Stimulated activated CD8-positive, alpha-beta memory T cell treated with anti-CD3 and anti-CD28 coated beads, Interleukin-7, amount 100 ng/mL, for 1 hour (primary cell): ENCODE measurements at places on chromosomes 2 and 18.

DNA sequence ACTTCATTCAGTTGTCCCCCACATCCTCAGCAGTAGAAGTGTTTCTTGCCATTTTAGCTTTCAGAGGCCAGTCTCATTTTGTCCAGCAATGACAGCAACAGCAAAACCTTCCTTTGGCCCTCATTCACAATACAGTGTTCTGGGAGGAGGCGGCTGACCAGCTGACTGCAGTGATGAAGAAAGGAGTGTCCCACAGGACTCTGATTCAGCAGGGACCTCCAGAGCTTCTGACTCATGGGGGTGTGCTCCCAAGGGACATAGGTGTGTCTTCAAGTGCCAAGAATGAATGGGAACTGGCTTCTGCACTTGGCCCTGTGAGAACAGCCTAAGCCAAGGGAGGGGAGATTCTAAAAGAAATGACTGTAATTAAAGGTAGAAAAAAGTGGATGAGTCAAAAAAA, 147.0 kb upstream of the PELI1 start:
- DNase-seq, result no peak

- DNase-seq, result no peak
These were observed 188.7 kb upstream of the SATB2 start for GRCh38 chr2:199646439-199646838.

GRCh38 chr2:238965371-238966071, 117.6 kb downstream of the TWIST2 start:
- DNase-seq, result no peak

- DNase-seq, result no peak
These were observed 33.3 kb downstream of the IL1R2 start for GRCh38 chr2:102025016-102025501.

DNA sequence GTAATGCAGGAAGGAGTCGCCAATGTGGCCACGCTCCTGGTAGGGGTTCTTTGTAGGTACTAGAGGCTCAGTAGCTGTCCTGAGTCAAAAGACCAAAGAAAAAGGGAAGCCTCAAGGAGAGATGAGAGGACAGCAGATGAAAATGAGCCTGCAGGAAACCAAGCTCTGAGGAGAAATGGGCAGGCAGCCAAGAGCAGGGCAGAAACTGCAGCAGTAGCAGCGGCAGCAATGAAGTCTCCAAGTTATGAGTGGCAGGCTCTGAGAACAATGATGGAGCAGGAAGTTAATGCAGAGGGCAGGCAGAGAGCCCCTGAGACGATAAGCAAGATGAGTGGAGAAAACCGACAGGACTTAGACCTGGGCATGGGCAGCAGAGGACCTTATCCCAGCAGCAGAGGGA, 48.2 kb upstream of the TMEM200C start:
- DNase-seq, result no peak

GRCh38 chr18:56511996-56512395, 126.4 kb downstream of the TXNL1 start:
- DNase-seq, result no peak

- DNase-seq, result no peak
These were observed 263.2 kb downstream of the TGIF1 start for GRCh38 chr18:3713166-3713565.

DNA sequence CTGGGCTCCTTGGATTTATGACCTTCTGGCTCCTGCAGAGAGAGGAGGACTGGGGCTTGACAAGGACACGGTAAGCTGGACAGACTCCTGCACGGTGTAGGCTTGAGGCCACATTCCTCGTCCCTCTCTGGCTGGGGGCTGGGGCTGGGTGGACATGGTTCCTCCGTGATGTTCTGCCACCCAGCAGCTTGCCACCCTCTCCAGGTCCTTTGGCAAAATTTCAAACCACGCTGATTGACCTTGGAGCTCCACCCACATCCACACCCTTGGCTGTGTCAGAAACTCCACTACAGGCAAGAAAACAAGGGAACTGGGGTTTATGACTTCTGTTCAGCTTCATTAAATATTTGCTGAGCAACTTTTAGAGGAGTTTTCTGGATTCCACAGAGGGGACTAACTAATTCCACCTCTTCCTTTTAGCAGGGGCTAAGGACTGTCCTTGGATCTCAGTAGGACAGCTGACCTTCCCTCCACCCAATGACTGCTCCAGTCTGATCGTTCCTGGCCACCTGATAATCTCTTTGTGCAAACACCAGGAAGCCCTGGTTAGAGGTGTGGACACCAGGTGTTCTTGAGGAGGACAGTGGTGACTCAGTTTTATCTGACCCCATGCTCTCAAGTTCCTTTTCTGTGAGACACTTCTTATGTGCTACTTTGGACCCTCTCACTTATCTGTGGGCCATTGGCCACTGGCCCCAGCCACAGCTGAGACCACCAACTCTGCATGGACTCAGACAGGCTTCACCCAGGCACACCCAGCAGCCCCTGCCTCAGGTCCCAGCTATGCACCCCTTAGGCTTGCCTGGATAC, 29.3 kb downstream of the GPR55 start:
- DNase-seq, result no peak

DNA sequence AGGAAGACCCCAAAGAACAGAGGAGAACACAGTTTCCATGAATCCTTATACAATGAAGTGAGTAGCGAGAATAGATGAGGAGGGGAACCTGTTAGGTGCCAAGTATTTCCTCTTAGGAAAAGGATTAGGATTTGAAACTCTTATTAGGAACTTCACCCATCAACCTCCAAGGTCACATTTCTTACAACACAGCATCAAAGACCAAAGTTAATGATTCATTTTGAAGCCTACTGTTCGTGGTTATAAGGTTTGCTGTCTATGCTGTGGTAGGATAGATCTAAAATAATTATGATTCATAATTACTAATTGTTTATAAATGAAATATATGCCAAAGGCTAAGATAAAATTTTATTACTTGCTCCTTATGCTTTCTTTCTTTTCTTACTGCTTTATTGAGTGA, 6.1 kb downstream of the CFAP221 start:
- DNase-seq, result no peak
